ENCODE measurements at places on chromosomes 13 and 19.

GRCh38 chr13:50453188-50453587, 390.3 kb downstream of the DLEU7 start:
- DNase-seq: peak; percentile 37

GRCh38 chr19:46725036-46725820, 8.3 kb upstream of the PRKD2 start:
- no peak for DNase-seq

- no peak for DNase-seq
Observed at GRCh38 chr13:43021926-43022670, 1.3 kb upstream of the DNAJC15 start.

GRCh38 chr13:69287050-69287698, 820.5 kb upstream of the ATXN8OS start:
- DNase-seq: no peak

- DNase-seq: peak; percentile 58
Observed at GRCh38 chr13:113742000-113742441, 17.0 kb upstream of the TMEM255B start.

All from fibroblast of mammary gland (primary cell).